ENCODE measurements at places on chromosomes 6 and 20.

GRCh38 chr20:933029-933428 is 16.9 kb upstream of the ANGPT4 start:
- DNase-seq, result no peak

- no peak for DNase-seq
Measured at GRCh38 chr20:21338291-21338690, 35.2 kb downstream of the XRN2 start.

- peak; percentile 26 for DNase-seq
Measured at GRCh38 chr20:57381596-57382503, 9.3 kb upstream of the RBM38 start.

GRCh38 chr6:91442342-91442741 is 855.5 kb upstream of the MAP3K7 start:
- DNase-seq, result no peak

- no peak for DNase-seq
Measured at GRCh38 chr6:97394160-97394748, 111.2 kb upstream of the MMS22L start.

- no peak for DNase-seq
Measured at GRCh38 chr6:116456106-116456505, 5.1 kb upstream of the CALHM6 start.

- DNase-seq, result no peak
Measured at GRCh38 chr6:16683641-16684194, 77.5 kb downstream of the ATXN1 start.

DNA sequence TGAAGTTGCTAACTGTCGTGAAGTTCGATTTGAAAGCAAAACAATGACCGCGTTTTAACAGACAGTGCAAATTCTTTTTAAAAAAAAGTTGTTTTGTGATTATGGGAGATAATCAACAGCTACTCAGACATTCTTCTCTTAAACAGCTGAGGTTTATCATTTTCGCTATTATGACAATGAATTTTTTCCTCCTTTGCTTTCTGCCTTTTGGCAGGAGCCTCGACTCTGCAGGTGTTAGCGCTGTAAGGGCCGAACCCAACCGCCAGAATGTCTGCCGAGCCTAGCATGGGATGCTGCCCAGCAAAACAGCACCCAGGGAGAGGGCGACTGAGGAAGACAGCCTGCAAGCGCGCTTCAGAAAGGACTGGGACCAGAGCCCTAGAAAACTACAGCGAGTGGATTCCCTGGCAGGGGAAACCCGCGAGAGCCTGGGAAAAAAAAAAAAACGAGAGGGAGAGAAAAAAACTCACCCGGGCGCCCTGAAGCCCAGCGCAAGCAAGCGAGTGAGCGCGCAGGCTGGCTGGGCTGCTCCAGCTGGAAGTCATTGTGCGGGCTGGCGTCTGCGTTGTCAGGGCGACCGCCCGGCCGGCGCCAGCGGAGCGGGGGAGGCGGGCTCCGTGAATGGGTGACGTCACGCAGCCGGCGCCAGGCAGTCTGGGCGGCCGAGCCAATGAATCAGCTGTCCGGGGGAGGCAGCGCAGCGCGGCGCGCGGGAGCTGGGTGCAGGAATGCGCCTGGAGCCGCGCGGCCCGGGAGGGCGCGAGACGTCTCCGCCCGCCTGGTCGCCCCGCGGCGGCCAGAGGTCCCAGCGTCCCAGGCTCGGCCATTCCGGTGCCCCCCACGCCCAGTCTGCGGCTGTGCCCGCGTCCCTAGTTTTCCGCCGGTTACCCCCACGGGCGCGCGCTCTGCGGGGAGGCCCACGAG is 32.7 kb upstream of the ID4 start:
- DNase-seq, result peak; percentile 28

DNA sequence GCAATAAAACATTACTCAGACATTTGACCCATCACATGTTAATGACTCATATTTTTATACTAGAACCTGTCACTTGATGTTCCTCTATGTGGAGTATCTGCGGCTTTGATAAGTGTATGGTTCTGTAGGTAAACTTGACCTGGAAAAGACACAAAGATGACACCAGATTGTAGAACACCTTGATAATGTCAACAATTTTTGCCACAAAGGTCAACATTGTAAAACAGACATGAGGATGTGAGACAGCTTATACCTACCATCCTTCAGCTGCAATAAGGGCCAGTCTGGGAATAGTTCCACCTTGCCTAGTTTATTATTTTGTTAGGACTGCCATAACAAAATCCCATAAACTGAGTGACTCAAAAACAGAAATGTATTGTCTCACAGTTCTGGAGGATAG is 202.4 kb downstream of the LMBRD1 start:
- DNase-seq, result no peak

DNA sequence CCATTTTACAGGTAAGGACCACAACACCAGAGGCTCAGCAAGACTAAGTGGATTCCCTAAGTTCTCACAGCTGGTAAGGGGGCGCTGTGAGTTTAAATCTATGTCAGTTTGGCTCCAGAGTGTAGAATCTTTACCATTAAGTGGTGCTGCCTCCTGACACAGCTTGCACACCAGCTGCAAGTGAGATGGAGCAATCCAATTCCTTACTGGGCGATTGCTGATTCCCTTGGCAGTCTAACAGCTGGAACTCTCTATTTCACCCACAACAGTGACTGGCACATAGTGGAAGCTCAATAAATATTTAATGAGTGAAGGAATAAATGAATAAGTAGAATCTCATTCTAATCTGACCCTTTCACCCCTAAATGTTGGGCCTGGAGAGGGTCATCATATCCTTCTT is 176.7 kb downstream of the CLIC5 start:
- no peak for DNase-seq

DNA sequence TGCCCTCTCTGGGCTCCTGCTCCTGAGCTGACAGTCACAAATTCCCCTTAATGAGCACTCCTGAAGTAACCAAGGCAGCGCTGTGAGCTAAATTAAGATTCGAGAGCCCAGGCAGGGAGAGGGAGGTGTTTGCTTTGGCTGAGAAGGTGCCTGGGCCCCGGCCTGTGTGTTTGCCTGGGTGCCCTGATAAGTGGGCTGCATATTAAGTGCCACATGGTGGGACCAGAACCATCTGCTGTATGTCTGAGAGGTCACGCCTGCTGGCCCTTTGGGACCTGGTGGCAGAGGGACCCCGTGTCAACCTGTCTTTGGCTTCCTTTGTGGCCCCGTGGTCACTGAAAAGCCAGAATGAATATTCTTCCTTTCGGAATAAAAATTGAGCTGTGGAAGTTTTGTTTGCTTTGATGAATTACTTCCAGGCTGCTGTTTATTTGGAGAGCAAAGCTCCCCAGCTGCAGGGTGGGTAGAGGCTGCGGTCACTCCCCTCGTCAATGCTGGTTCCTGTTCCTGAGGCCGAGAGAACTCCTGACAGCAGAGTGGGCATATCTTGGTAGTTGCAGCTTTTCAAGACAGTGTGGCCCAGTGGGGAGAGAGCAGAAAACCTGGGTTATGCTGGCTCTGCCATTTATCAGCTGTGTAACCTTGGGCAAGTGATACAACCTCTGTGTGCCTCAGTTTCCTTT is 17.5 kb upstream of the KCNK16 start:
- peak; percentile 97 for DNase-seq

GRCh38 chr6:81689580-81689979 is 62.9 kb downstream of the TENT5A start:
- DNase-seq, result peak; percentile 32

GRCh38 chr20:40689943-40690835 is 1.2 kb upstream of the MAFB start:
- DNase-seq, result peak; percentile 24

Measured in DMS79 (cell line).